ENCODE measurements at places on chromosomes 7 and 10.
A peak's percentile ranks its signal among the peaks of the same experiment; 100 is the strongest.

DNA sequence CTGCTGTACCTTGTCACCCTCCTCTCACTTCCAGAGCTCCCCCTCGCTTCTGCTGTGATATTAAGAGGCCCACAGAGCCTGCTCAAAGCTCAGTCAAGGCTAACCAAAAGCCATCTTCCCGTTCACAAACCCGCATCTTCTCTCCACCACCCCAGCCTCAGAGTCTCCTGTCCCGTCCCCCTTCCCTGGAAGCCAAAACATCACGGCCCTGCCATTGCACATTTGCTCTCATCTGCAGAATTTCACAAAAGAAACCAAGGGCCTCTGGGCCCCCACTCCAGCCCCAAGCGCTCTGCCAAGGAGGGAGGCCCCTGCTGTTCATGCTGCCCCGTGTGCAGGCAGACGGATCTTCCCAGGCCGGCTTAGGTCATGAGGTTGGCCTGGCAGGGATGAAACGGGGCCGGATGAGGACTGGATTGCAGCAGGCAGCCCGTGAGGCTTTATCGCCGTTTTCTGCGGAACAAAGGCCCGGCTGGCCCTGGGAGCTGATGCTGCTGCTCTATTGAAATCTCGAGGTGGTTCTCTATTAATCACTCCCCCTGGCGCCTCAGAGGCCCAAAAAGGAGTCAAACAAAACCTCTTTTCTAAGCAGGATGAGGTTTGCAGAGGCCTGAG is 31.6 kb upstream of the FOXK1 start:
- no peak for DNase-seq

GRCh38 chr10:86164960-86165630 is 201.5 kb downstream of the GRID1 start:
- no peak for DNase-seq

DNA sequence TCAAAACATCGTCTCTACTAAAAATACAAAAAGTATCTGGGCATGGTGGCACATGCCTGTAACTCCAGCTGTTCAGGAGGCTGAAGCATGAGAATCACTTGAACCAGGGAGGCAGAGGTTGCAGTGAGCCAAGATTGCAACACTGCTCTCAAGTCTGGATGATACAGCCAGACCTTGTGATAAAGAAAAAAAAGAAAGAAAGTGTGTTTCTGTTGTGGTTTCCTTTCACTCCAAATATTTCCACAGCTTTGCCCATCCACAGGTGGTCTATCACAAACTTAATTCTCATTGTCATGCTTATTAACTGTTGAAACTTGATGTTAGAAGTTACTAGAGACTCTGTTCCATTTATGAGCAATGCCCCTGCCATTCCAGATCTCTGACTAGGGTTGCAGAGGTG is 316.0 kb upstream of the SEMA3C start:
- no peak for DNase-seq

GRCh38 chr10:69319841-69320316 is 41.6 kb downstream of the HK1 start:
- DNase-seq: peak; percentile 20

DNA sequence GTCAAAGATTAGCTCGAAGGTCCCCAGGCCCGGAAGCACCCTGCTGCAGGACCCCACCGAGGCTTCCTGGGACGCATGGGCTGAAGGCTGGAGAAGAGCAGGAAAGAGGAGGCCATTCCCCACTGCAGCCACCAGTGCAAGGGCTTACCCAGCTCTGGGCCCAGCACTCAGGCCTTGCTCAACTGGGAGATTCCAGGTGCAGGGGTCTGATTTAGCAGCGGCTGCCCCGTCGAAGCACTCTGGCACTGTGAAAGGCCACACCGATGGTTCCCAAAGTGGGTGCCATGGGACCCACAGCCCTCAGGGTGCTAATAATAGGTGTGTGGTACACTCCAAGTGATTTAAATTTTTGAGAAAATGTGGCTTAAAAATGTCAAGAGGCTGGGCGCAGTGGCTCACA is 130.9 kb downstream of the OAT start:
- DNase-seq: no peak

DNA sequence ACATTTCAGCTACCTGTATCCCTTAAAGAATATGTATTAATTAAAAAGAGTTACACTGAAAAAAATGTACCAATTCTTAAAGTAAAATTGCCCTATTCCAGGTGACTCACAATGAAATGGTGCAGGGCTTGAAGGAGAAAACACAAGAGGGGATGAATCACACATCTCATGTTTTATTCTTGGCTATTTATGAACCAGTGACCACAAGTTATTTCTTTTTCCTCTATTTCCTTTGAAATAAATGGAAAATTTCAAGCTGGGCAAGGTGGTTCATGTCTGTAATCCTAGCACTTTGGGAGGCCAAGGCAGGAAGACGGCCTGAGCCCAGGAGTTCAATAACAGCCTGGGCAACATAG is 106.8 kb downstream of the UBE2H start:
- no peak for DNase-seq

GRCh38 chr7:26151953-26152781 is at the start of gene NFE2L3:
NFE2L3 (plus strand) TSS chr7:26152198; CDS start chr7:26152499, 301 bp downstream.
- peak; percentile 89 for DNase-seq

- DNase-seq: no peak
Measured at GRCh38 chr10:91493313-91493712, 83.2 kb downstream of the HECTD2 start.

- no peak for DNase-seq
Measured at GRCh38 chr10:43453266-43453831, 16.4 kb downstream of the ZNF487 start.

DNA sequence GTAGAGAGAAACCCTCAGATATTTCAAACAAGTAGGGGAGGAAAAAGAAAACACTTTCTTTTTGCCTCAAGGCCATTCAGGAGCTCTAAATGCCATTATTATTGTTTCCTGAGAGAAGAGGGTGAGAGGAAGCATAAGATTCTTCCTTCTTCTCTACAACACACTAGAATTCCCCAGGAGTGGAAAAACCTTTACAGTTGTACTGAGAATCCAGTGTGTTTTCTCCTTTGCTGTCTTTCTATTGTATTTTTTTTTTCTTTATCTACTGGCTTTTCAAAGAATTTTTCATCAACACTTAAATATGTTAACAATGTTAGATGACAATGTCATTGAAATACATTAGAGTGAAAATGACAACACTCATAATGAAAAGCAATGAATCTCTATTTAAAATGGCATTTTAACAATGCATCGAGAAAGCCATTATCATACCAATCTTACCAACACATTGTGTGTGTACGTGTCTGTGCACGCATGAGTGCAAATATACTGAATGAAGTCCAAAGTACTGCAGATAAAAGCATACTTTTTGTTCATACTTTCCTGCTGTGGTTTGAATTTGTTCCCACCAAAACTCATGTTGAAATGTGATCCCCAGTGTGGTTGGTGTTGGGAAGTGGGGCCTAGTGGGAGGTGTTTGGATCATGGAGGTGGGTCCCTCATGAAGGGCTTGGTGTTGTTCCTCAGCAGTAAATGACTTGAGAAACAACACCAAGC is 24.2 kb upstream of the MACC1 start:
- no peak for DNase-seq

DNA sequence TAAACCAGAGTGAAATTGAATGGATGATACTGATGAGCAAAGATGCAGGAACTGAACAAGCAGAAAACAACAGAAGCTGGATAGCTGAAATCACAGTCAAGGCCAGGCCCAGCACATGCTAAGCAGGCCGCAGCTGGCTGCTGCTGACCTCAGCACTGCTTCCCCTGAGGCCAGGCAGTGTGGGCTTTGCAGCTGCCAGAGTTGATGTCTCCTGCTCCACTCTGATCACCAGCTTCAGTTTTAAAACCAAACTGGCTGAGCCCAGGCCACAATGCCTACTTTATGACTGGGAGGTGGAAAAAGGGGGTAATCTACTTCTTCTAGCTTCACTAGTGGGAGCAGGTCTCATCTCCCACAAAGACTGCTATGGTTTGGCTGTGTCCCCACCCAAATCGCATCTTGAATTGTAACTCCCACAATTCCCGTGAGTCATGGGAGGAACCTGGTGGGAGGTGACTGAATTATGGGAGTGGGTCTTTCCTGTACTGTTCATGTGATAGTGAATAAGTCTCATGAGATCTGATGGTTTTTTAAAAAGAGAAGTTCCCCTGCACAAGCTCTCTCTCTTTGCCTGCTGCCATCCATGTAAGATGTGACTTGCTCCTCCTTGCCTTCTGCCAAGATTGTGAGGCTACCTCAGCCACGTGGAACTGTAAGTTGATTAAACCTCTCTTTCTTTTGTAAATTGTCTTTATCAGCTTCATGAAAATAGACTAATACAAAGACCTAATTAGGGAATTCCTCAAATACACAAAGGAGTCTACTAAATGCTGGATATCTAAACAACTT is 136.4 kb upstream of the ITGB1 start:
- DNase-seq: no peak

DNA sequence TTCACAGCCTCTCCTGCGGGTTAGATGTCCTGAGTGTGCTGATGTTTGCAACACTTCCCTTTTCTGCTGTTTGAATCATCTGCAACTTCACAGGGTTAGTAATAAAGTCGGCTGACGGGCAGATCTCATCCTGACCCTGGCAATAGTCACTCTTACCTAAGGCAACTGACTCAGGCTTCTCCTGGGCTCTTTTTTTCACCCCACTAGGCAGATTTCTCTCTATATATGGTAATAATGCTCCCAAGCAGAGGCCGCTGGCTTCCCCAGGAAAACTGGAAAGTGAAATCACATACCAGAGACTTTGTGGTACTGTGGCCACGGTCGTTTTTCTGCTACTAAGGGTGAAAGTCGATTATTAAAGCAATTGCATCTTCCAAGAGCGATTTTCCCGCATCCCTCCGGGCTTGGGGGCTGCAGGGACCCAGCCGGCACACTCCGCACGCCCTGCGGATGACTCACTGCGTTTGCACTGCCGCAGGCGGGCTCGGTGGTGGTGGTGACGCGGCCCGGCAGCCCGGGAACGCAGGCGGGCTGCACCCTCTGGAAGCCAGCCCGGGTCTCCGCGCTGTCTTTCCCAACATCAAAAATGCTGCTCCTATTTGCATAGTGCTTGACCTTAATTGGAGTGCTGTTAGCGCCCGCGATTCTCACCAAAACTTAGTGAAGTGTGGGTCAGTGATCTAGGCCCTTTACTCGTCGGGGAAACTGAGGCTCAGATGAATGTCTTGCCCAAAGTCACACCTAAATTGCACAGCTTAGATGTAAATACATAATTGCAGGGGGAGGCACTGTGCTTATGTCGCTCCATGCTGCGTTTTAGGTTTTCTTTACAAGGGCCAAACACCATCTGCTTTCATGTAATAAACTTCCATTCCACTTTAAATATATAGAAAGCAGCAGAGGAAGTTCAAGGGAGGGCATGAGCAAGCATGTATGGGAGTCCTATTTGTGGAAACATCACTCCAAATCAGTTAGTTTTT is 47.6 kb upstream of the ITGB1 start:
- peak; percentile 59 for DNase-seq

DNA sequence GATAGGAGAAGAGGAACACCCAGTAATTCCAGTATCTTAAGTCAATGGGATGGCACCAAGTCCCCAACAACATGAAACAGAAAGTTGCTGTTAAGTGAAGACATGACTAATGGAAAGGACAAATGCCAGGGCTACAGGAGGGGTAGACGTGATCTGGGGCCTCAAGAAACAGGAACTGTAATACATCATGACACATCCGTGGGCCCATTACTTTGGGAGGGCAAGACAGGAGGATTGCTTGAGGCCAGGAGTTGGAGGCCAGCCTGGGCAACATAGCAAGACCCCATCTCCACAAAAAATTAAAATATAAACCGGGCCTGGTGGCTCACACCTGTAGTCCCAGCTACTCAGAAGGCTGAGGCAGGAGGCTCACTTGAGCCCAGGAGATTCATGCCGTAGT is 408.6 kb upstream of the PRKCQ start:
- peak; percentile 11 for DNase-seq

DNA sequence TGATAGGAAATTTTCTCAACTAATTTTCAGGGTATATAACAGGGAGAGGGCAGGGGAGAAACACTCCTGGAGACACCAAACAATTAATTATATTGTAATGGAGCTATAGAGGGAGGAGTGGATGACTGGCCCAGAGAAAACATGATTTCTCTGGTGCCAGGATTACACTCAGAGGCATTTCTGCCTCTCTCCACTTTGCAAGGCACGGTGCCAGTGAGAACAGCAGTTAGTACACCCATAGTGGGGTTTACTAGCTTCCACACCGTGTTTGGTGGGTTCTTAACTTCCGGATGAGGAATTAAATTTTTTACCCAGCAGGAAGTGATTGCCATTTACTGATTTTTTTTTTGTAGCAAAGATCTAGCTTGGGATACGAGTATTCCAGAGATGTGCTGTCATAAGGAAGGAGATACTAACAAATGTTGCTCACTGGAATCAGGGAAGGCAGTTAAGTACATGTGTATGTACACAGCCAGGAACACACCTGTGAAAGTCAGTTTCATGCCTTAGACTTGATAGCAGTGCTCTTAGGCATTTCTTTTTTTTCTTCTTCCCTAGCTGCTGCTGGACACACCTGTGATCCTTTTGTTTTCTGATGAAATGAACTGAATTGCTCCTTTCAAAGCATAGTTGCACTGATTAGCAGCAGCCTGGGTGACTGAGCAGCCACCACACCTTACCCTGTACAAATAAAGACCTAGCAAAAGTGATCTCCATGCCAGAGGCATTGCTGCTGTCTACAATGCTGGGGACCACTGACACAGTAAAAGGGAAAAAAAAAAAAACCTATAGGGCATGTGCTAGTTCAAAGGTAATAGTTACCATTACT is 58.1 kb downstream of the POLL start:
- DNase-seq: no peak

GRCh38 chr10:70920519-70920918 is 32.2 kb upstream of the PCBD1 start:
- no peak for DNase-seq

GRCh38 chr7:25615593-25615992 is 387.3 kb upstream of the NPVF start:
- DNase-seq: no peak

DNA sequence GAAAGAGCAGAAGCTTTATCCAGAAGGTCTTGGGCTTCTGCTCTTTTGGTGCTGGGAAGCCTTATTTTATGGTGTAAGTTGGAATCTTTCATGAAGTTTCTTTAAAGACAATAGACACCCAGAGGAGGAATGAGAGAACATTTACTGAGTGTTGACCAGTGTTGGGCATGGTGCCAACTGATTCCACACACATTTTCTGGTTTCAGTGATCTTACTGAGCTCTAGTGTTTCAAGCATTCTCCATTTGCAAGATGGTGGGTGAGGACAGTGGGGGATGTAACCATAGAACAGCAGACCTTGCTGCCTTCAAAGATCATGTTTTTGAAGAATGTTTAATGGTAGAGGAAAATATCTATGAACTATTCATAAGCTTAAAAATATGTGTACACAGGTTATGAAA is 114.6 kb downstream of the LRMDA start:
- DNase-seq: no peak
